ENCODE measurements at places on chromosomes 11 and 22. TPM values are rescaled to one million over a fixed set of nuclear protein-coding genes. Genes with fewer than 3 reads are reported as not detected.

GSTT2B gene
- total RNA-seq = 4.3 TPM

P4HA3 gene
- total RNA-seq = 0.29 TPM

TRIM22 gene
- 59.7 TPM for total RNA-seq

RBM4B gene
- total RNA-seq = 43.8 TPM

APOL6 gene
- 59.7 TPM for total RNA-seq

H19 gene
- total RNA-seq = 209 TPM

OR56A1 gene
- total RNA-seq = not detected

APOL5 gene
- total RNA-seq = not detected

TENM4 gene
- total RNA-seq = 4.8 TPM

IRAG1 gene
- 10.1 TPM for total RNA-seq

- DNase-seq = no peak
These were observed 66.5 kb downstream of the FAM168A start for GRCh38 chr11:73531386-73531785.

DNA sequence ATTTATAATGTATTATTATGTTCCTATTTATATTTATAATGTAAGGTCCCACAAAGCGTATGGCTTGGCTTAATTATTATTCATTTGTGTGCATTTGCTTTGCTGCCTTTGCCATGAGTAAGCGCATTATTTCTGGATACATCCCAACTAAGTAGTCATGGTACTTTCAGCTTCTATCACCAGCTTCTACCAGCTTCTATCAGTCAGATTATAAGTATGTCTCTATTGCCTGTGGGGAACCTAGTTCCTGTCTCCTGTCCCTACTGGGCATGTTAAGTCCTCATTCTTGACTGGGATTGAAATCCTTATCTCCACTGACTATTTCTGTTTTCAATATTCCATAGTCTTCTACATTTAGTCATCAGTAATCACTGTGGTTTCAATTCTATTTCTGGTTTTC is 33.5 kb upstream of the OR10W1 start:
- DNase-seq = no peak

GRCh38 chr11:12157241-12157661 is 46.9 kb downstream of the MICAL2 start:
- DNase-seq = no peak

- DNase-seq = no peak
These were observed 68.7 kb downstream of the WT1 start for GRCh38 chr11:32366666-32367065.

DNA sequence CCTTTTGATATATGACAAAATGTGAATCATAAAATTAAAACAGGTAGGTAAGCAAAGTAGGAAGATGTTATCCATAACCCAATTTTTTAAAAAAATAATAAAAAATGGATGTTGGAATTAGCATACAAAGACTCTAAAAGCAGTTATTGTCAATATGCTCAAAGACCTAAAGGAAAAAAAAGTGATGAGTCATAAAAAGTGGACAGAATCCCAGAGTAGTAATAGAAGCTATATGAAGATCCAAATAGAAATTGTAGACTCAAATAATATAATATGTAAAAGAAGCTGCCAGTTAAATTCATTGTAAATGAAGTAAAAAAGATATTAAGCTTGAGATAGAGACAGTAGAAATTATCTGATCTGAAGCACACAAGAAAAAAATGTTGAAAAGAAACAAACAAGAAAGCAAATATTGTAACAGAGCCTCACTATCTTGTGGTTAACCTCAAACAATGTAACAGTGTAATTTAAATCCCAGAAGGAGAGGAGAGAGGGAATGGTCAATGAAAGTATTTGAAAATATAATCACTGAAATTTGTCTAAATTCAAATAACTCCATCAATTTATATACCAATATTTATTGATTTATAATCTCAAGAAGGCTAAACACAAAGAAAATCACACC is 773.4 kb upstream of the RAG2 start:
- DNase-seq = no peak

DNA sequence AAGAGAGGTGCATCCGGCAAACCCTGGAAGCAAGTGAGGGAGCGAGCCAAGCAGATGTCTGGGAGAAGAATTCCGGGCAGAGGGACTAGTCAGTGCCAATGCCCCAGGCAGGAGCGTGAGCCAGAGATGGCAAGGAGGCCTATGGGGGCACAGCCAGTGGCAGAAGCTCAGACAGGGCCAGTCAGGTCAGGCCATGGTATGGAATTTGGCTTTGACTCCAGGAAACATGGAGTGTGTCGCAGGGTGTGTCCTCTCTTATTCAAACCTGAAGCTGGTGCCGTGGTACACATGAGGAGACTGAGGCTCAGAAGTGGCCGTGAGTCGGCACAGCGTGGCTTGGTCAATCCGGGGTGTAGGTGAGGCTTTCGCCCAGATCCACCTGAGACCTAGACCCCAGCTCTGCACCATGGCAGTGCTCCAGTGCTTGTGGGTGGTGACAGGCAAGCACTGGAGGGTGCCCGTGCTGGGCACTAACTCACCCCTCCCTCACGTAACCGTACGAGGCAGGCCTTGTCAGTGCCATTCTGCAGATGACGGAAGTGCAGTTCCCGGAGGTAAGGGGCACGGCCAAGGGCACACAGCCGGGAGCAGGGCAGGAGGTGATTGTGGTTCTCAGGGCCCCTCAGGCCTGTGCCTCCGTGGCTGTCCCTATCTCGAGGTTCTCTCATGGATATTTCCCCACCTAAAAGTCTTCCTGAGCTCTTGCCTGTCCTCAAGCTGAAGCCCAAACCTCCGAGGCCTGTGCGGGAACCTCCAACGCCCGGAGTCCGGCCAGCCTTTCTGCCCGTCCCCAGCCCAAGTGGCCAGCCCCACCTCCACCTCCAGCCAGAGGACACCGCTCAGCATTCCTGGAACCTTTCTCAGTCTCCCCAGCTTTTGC is 10.6 kb upstream of the SPI1 start:
- DNase-seq = peak; percentile 71

- no peak for DNase-seq
These were observed 101.4 kb downstream of the ZBTB16 start for GRCh38 chr11:114160894-114161293.

- peak; percentile 46 for DNase-seq
These were observed 671 bp upstream of the PICALM start for GRCh38 chr11:86069408-86070101.

- DNase-seq = no peak
These were observed 59.0 kb downstream of the ZC3H12C start for GRCh38 chr11:110152199-110152598.

DNA sequence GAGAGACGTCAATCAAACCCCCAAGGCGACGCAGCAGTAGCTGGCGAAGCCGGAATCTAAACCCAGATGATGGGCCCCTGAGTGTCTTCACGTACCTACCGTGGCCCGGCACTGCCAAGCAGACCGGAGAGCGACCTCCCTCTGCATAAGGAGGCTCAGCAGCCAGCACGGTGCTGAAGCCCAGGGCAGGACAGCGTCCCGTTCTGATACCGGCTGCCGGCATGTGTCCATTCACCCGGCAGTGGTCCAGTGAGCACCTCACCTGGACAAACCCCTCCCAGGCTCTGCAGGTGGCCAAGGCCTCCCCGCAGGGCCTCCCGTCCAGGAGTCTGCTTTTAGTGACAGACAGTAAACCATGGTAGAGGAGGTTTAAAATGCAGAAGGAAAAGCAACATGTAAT is 142.0 kb downstream of the BRD1 start:
- no peak for DNase-seq

- DNase-seq = no peak
These were observed 1038.5 kb downstream of the NTM start for GRCh38 chr11:132408877-132409276.

GRCh38 chr22:46931881-46932280 is 169.4 kb downstream of the TBC1D22A start:
- DNase-seq = no peak

- no peak for DNase-seq
These were observed 17.2 kb downstream of the ARHGEF17 start for GRCh38 chr11:73325036-73325981.

DNA sequence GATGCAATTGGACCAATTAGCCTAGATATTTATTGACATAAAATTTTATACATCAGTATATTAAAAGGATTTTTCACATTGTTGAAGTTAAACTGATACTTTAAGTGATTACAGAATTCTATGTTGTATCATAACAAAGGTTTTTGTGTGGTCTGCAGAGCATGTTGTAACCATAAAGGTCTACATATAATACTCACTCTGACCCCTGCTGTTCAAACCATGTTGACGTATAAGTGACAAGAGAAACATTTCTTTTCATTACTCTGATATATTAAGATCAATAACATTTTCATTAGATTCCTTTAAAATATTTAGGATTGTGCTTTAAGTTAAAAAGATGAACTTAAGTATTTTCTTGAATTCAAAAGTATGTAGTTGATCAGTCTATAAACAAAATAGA is 63.9 kb downstream of the GAS2 start:
- no peak for DNase-seq

- no peak for DNase-seq
These were observed 1.7 kb downstream of the TKFC start for GRCh38 chr11:61334434-61335354.

DNA sequence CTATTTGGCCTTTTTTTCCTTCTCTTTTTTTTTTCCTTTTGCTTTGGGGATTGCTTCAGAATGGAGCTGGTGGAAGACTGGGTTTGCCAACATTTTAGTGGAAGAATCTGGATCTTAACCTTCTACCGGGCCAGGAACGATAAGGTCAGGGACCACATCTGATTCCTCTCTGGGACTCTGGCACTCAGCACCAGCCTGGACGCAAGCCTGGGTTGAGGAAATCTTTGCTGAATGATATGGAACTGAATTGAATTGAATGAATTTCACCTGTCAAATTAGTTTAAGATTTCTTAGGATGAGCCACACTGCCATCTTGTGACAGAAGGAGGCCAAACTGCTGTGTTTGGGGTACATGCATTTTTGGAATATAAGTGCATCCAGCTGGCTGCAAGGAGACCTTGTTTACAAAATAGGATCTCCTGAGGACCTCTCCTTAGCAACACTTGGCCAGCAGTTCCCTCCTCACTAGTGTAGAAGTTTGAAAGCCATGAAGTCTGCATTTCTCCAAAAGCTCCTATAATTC is 30.4 kb downstream of the TPBGL start:
- DNase-seq = no peak

GRCh38 chr11:117821431-117821830 is 3.1 kb downstream of the FXYD2 start:
- DNase-seq = no peak

- DNase-seq = no peak
These were observed 3.2 kb upstream of the WNT11 start for GRCh38 chr11:76209375-76209972.

DNA sequence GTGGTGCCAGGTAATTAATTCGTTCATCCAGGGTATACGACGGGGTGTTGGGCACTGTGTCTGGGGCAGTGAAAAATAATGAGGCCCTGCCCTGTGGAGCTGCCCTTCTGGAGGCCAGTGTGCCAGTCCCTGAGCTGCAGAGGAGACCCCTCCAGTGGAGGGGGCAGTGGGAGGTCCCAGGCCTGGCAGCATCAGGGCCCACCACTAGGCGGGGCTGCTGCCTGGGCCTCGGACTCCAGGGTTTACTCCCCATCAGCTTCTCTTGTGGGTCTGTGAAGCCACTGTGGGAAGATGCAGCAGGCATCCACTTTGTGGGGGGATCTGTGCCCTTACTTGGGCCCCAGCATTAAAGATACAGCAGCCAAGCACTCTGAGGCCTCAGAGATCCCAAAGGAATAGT is 17.4 kb upstream of the TMPRSS6 start:
- DNase-seq = no peak

- no peak for DNase-seq
These were observed 18.6 kb downstream of the CDC45 start for GRCh38 chr22:19498154-19498865.

GRCh38 chr11:121099364-121099763 is 1.7 kb upstream of the TECTA start:
- DNase-seq = no peak

DNA sequence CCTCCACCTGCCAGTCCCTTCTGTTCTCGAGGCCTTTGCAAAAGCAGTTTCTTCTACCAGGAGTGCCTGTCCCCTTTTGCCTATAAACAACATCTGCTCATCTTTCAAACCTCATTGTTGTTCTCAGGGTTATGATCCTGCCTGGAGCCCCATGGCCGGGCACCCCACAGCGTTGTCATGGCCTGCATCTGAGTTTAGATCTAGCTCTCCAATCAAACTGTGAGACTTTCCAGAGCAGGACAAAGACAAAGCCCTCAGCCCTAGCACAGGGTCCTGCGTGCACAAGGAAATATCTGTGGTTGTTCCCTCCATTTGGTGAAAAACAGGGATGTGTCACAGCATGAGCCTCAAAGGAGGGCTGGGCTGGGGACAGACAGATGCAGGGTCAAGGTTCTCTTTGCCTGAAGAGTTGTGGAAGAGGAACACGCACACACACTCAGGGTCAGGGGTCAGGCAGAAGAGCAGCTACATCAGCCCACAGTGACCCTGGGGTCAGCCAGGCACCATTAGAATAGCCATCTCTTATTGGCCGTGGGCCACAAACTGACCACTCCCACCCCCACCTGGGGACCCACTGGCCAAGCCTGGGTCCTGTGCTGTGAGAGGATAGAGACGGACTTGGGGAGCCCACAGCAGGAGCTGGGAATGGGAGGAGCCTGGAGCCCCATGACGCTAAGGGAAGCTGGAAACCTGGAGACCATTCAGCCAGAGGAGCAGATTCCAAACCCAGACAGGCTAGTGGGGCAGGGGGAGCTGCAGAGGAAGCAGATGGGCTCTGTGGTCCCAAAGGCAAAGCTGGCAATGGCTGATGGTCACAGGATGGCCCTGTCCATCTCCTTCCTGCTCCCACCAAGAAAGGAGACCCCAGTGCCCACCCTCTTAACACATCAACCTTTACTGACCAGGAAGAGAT is 99.4 kb downstream of the PDE2A start:
- no peak for DNase-seq

- no peak for DNase-seq
These were observed 1.2 kb upstream of the HSPA8 start for GRCh38 chr11:123062892-123063825.

DNA sequence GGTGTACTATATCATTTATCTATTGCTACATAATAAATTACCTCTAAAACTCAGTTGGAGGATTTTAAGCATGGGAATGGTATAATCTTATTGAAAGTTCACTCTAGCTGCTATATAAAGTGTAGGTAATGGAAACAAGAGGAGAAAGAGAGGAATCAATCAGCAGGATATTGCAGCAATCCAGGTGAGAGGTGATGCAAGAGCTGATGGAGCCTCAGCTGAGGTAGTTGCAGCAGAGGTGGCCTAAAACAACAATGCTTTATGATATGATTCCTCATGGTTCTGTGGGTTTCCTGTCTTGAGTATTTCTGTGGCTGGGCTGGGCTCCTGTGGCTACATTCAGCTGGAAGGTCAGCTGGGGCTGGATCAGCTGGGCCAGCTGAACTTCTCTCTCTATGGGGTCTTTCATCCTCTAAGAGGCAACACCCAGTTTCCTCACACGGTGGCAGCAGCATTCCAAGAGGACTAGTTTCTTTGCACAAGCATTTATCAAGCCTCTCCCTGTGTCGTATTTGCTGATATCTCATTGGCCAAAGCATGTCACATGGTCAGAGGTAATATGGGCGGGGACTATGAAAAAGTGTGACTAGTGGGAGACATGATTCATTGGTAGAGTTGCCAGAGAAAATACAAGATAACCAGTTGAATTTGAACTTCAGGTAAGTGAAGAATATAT is 135.4 kb upstream of the LARGE1 start:
- no peak for DNase-seq

GRCh38 chr22:19724927-19725661 is 1.8 kb downstream of the GP1BB start:
- DNase-seq = no peak
